ENCODE measurements at places on chromosomes 7 and 10. TPM values are rescaled to one million over a fixed set of nuclear protein-coding genes. Genes with fewer than 3 reads are reported as not detected.

GRCh38 chr10:70550459-70550858 is 52.1 kb downstream of the PRF1 start:
- no peak for DNase-seq

GRCh38 chr10:132543916-132544743 is 6.5 kb downstream of the INPP5A start:
- DNase-seq = peak; percentile 69

DNA sequence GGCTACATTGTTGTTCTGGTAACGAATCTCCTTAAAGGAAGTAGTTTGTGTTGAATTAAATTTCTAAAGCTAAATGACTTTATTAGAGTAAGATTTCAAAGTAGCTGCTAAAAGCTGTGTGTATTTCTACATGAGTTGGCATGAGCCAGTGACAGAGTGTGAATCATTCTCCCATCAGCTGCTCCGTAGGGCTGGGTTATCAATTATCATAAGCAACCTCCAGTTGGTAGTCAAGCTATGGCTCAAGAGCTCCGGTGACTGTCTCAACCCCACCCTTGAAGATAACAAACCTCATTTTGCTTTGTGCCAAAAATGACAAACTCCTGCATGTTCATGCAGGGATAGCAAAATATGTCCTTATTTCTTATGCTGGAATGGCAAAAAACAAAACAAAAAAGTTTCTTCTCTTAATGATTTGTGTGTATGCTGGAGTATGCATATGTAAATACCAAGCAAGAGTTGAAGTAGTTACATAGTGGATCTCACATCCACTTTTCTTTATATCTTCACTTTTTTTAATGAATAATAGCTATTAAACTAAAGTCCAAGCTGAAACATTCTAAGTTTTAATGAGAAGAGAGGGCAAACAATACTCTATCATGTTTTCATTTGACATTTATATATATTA is 249.4 kb downstream of the CACNA2D1 start:
- DNase-seq = no peak

- DNase-seq = no peak
These were observed 47.6 kb upstream of the PDE1C start for GRCh38 chr7:32117837-32118236.

UTF1 gene
- not detected for polyA plus RNA-seq
